ENCODE measurements at places on chromosomes 7 and 10.

DNA sequence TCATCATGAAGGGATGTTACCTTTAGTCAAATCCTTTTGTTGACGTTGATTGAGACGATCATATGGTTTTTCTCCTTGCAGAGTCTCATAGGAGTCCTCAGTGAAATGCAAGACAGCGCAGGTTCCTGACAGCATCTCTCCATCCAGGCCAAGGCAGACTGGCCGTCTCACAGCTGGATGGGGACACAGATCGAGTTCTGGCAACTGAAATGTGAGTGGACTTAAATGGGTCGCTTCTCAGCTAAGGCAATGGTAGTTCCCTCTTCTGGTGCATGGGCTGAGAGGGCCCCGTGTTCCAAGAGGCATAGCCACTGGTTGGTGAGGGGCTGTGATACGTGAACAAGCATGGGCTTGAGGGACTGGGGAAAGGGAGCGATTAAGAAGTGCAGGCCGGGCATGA is 99.3 kb upstream of the CPXM2 start:
- DNase-seq: no peak

GRCh38 chr10:84314275-84314674 is 14.1 kb upstream of the CCSER2 start:
- DNase-seq: no peak

DNA sequence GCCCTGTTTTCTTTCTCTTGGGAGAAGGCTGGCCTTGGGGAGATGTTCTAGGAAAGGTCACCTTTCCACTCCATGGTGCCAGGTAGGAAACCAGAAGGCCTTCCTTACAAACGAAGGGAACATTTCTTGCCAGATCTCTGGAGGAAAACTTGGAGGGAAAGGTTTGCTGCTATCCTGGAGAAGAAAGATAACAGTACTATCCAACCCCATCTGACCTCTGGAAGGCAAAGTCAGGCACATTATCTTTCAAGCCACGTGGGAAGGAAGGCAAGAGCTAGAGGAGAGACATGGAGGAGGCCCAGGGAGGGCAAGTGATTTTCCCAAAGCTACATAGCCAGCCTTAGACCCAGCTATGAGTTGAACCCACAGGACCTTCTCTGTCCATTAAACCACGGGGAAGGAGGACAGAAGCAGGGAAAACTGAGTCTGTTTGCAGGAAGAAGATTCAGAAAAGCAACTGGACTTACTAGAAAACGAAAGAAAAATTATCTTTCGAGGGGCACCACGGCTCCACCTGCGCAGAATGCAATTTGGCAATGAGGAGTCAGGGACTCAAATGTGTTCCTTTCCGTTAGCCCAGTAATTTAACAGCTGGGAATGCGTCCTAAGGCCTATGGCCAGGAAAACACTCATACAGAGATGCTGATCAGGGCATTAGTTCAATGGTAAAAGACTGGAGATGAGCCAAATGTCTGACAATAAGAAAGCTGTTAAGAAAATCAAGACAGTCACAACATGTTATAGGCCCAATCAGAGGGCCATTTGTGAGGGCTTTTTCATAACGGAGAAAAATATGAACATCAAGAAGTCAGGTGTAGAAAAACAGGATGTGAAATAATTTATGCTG is 32.0 kb upstream of the PSAP start:
- peak; percentile 54 for DNase-seq

DNA sequence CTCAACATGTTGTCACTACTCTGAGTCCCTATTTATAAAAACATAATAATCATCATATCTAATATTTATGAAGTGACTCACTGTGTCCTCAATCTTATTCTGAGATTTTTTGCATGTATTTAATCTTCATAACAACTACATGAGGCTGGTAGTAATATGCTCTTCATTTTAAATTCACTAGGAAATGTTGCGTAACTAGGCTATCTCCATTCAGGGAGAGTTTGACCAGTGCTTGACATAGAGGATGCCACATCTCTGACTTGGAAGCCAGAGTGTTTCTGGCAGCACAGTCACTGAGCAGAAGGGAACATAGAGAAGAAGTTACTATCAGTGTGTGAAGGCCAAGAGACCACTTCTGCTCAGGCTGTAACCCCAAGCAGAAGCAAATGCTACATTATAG is 88.9 kb downstream of the FAM13C start:
- no peak for DNase-seq

DNA sequence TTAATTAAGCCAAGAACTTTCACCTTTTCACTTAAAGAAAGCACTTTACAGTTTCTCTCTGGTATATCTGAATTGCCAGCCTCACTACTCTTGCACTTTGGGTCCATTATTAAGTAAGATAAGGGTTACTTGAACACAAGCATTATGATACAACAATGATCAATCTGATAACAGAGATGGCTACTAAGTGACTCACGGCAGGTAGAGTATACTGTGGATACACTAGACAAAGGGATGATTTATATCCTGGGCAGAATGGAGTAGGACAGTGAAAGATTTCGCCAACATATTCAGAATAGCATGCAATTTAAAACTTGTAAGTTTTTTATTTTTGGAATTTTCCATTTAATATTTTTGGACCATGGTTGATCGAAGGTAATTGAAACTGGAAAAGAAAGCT is 34.3 kb upstream of the ITGB8 start:
- DNase-seq: no peak
